ENCODE measurements at places on chromosomes 12 and 14.

DNA sequence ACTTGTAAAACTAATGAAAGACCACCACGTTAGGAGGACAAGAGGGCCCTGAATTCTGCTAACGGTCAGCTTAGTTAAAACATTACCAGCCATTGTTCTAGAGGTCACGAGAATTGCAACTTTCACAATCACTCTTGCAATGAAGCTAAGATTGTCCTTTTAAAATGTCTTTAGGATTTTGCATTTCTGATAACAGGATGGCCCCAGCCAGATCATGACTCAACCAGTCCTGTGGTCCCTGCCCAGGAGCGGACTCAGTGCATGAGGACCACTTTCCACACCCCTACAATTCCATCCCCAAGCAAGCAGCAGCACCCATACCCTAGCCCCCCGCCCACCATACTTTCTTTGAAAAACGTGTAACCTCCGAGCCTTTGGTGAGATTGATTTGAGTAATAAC is 28.7 kb downstream of the HSP90AA1 start:
- DNase-seq: no peak

GRCh38 chr14:49089107-49089506 is 497.1 kb downstream of the RPS29 start:
- DNase-seq: no peak

DNA sequence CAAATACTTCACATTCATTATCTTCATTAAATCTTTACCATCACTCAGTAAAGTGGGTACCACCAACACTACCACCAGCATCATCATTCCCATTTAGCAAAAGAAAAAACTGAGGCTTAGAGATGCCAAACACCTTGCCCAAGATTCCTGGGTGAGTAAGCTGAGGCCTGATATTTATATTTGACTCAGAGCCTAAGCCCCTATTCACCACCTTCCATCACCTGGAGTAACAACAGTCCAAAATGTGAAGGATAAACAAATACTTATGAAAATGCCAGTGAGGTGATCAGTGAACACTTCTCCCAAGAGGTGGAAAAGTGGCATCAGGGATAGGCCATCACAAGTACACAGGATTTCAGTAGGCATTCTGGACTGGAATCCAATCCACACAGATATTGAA is 3.7 kb downstream of the SLC38A1 start:
- no peak for DNase-seq

- no peak for DNase-seq
Observed at GRCh38 chr12:102504280-102504679, 23.9 kb upstream of the IGF1 start.

GRCh38 chr14:68651652-68652432 is 141.0 kb downstream of the ZFP36L1 start:
- DNase-seq: no peak

DNA sequence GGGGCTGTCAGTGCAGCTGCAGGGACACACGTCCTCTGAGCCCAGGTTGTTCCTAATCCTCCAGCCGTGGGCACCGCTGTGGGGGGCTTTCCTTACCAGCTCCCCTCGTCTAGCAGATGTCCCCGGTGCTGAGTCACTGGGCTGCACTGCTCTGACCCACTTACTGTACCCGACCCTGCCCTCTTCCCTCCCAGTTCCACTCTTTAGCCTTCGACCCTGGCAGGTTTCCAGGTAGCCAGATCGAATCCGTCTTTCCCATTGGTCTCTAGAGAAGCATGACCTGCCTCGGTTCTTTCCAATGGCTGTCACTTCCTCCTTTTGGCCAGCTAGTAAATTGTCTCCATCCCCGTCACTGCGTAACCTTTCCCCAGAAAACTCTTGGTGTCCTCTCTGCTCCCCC is 48.4 kb downstream of the ELK3 start:
- no peak for DNase-seq

GRCh38 chr12:27875677-27876076 is 95.6 kb upstream of the MANSC4 start:
- no peak for DNase-seq

DNA sequence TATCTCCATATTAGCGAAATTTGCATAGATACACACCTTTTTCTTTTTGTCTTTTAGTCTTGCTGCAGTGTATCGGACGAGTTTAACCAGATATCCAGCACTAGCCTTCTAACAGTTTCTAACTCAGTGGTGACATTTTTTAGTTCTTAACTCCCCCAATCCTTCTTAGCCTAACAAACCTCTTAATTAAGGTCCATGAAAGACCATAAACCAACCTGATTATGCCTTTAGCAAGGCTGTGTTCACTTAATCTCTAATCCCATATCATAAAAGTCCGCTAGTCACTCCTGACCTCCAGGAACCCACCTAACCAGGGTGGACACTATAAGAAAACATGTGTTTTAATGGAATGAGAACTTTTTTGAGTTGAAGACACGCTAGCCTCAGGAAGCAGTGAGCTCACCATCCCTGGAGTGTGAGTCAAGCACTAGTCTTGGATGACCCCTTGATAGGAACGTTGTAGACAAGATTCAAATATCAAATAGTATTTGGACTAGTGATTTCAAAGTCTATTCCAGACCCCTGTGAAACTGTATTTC is 9.5 kb downstream of the CDKN1B start:
- no peak for DNase-seq

DNA sequence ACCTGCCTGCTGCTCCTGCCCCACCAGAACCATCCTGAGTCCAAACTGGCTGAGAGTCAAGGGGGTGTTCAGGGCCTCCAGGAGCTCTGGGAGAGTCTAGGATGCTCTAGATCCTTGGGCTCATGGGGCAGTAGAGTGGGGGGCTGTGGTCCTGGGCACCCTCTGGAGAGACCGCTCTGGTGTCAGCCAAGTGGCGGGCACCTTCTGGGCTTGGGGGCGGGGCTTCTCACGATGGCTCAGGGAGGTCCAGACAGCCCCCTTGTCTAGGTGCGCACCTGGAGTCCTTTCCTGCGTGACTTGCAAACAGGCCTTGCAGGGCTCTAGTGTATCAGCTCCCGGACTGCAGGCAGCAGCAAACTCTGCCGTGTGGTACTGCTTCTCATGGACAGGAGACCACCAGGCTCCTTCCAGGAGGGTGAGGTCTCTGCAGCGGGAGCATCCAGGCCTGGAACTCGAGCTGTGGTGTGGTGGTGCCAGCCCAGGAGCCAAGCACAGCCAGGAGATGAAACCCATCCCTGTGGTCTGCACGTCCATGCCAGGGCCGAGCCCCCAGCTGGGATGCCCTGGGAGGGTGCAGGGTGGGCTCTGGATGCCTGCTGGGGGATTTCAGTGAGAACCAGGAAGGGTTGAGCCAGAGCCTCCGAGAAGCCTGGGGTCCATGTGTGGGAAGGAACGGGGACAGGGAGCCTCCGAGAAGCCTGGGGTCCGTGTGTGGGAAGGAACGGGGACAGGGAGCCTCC is 15.0 kb downstream of the PACS2 start:
- no peak for DNase-seq

DNA sequence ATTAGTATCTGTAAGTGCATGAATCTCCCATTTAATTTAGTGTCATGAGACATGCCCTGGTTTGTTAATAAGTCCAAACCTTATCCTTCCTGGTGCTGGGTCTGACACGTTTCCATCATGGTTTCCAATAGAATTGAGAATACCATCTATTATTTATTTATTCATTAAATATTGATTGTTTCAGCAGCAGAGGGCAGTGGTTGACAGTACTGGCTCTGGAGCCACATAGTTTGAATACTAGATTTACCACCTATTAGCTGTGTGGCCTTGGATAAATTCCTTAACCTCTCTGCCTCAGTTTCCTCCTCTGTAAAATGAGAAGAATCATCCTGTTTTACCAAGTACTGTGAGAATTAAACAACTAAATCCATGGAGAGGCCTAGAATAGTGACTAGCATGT is 941 bp upstream of the STAB2 start:
- no peak for DNase-seq

DNA sequence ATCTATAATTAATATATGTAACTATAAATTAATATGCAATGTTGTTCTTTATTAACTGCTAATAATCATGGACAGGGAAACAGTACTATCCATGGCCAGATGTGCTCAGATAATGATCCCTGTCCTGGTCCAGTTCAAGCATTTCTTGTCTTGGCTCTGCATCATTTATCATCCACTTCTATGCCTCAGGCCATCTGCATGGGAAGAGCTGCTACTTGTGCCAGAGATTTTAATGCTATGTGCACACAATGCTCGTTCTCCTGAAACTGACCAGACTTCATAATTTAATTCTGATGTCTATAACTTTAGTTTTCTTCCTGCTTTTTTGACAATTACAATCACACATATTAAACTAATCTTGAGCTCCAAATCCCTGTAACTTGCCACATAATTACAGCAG is 11.2 kb upstream of the TMX1 start:
- no peak for DNase-seq

DNA sequence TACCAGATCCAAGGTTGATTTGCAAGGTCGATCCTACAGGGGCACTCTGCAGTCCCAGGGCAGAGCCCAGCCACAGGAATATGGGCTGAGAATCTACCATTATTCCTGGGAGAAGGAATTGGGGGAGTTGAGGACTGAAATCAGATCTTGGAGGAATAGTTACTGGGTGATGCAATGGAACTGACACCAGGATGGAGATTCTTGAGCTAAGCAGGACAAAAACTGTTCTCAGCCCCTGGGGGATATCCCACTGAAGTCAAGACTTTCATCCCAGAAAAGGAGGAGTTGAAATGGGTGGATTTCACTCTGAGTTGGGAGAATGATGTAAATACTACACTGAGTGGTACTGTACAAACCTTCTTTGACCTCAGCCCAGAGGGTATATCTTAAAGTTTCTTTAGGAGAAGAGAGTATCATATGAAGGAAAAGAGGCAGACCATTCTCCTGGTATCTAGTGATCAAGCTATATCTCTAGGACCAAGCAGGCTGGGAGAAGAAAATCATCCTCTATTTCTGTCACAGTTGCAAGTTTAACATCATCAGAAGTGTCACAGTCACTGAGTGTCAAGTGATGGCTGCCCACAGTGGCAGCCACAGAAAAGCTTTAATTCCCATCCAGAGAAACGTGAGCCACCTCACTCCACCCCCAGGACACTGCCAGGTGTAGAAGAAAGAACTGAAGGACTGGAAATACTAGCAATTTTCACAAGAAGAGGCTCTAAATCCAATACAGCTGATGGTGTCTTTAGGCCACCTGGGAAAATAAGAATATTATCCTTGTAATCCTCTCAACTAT is 181.9 kb downstream of the NUAK1 start:
- DNase-seq: no peak

DNA sequence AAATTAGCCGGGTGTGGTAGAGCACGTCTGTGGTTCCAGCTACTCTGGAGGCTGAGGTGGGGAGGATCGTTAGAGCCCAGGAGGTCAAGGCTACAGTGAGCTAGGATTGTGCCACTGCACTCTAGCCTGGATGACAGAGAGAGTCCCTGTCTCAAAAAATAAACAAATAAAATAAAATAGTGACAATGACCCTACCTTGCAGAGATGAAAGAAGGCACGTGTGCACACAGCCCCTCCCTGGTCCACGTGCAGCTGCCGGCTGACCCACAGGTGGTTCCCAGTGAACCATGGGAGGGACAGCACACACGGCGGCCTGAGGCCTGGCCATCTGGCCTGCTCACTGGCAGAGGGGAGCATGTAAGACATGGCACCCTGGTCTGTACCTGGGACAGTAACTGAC is 4.7 kb downstream of the HHIPL1 start:
- DNase-seq: no peak

GRCh38 chr12:12523229-12523628 is 39.4 kb downstream of the DUSP16 start:
- no peak for DNase-seq

GRCh38 chr12:110548678-110549077 is 34.4 kb downstream of the PPTC7 start:
- no peak for DNase-seq

DNA sequence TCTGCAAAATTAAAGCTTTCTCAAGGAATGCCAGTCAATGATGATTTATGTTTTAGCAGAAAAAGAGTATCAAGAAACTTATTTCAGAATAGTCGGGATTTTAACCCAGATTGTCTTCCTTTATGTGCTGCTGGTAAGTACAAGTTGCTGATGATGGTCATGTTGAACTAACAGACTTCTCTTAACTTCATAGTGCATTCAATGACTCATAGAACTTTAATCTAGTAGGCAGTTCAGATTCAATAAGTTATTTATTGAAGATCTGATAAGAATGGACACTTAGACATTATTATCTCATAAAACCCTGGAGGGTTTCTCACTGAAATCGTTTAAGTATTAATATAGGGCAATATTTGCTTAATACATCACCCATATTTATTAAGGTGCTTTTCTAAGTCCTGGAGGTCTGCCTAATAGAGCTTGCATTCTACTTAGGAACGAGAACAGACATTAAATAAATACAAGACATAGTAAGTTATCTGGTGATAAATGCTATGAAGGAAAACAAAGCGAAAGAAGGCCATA is 33.8 kb downstream of the TOGARAM1 start:
- no peak for DNase-seq

DNA sequence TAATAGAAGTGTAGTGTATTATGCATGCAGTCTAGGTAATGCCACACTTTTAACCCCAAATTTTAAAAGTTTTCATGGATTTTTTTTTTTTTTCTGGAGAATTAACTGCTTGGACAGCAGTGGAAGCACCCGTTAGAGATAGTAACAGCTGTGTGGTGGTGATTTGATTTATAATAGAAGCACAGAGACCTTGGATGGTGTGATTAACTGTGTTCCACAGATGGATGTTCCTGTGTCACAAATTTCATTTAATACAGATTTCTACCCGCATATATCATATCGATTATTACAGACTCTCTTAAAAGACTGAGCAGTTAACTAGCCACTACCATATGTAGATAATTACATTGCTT is 47.0 kb downstream of the IFT81 start:
- no peak for DNase-seq

- no peak for DNase-seq
Observed at GRCh38 chr12:110917467-110917866, 2.9 kb downstream of the MYL2 start.

- DNase-seq: no peak
Observed at GRCh38 chr12:70157099-70157498, 86.1 kb upstream of the CNOT2 start.

GRCh38 chr12:15497671-15498292 is 175.5 kb downstream of the PTPRO start:
- no peak for DNase-seq

GRCh38 chr12:102883204-102883799 is 33.7 kb downstream of the PAH start:
- peak; percentile 34 for DNase-seq

- no peak for DNase-seq
Observed at GRCh38 chr12:49190974-49191373, 2.1 kb upstream of the TUBA1A start.

- DNase-seq: no peak
Observed at GRCh38 chr12:53719649-53720048, 7.6 kb downstream of the CALCOCO1 start.

GRCh38 chr14:24231263-24232120 is 675 bp downstream of the NEDD8 start:
- DNase-seq: no peak

DNA sequence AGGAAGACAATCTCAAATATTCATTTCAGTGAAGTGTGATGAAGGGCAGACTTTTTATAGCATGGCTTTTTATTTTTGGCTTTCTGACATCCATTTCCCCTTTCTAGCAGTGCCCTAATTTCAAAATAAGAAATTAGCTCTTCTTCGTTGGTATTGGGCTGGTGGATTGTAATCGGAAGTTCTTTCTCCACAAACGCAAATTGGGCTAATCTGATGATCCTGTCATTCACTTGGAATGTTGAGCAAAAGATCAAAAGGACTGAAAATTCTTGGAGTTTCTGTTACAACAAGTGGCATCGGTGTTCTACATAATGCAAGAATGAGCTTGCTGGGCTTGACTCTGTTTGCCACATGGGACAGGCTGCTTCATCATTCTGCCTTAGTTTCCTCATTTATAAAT is 1182.8 kb downstream of the FLRT2 start:
- DNase-seq: no peak

- DNase-seq: no peak
Observed at GRCh38 chr14:35361141-35361480, 43.4 kb downstream of the NFKBIA start.

- DNase-seq: no peak
Observed at GRCh38 chr14:90561920-90562319, 165.1 kb downstream of the CALM1 start.
